Stimulated activated CD4-positive, alpha-beta T cell treated with anti-CD3 and anti-CD28 coated beads, Interleukin-15, amount 100 ng/mL, for 1 hour (primary cell): ENCODE measurements at places on chromosomes 5 and 9.

GRCh38 chr5:65742565-65743231 lies 20.7 kb downstream of the NLN start:
- DNase-seq: no peak

- DNase-seq: no peak
Measured at GRCh38 chr5:176406436-176407052, 9.8 kb downstream of the CLTB start.

DNA sequence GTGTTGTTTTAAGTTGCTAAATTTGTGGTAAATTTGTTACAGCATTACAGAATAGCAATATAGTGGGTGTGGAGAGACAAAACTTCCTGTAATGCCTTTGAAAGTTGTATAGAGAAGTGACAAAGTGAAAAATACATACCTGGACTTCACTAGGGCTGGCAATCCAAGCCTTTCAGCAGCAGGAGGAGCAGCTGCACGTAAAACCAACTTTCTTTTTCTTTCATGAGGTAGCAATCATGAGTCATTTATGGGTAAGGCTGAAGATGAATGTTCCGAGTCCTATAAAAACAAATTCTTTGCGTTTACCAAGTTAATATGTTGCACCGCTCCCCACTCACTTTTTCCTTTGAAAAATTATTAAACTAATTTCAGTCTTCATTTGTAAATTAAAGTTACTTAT lies 1138.2 kb downstream of the TAF11L14 start:
- no peak for DNase-seq

DNA sequence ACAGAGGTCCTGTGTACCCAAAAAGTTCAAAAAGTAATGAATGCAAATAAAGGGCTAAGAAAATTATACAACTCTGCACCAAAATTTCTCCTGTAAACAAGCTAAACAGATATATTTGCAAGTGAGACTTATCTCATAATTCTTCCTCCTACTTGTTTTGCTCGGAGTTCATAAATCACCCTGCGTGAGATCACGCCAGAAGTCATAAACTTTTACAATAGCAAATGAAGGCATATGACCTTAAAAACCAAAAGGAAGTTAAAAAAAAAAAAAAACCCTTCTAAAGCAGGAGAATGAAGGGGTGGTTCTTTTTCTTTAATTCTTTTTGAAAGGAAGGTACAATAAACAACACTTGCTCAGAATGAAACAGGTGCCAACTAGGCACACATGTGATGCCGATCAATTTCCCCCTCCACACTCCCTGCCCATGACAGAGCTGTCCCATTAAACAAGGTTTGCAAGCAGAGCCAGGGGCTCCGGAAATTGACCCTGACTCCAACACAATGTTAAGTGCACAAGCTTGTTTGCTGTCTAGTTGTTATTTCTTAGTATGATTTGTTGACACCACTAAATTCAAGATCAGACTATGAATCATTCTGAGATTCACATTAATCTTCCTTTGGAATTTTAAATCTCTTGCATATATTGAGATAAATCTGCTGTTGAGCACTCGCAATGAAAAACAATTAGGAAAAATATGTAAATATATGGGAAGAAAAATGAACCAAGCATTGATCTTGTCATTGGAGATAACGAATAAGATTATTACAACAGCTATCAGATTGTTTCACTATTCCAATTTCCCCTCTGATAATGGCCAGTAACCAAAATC lies 46.3 kb downstream of the DROSHA start:
- DNase-seq: no peak

GRCh38 chr9:137070906-137071275 lies 534 bp upstream of the SAPCD2 start:
- no peak for DNase-seq

GRCh38 chr5:31382051-31382878 lies 149.6 kb downstream of the DROSHA start:
- no peak for DNase-seq

DNA sequence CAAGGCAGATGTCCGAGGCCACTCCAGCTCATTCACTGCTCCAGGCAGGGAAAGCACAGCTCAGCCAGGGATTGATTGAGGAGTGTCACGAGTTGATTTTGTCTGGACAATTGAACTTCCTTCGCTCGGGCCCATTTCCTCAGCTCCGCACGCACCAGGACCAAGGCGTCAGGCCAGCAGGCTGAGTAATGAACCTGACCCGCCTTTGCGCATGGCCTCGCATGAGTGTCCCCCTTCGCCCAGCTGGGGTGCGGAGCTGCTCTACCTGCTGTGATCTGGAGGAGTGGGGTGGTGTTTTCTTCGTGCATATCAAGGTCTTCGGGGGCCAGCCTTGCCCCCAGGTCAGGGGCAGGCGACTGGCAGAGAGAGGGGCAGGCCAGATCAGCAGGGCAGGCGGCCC lies 44.0 kb downstream of the VAV2 start:
- no peak for DNase-seq

DNA sequence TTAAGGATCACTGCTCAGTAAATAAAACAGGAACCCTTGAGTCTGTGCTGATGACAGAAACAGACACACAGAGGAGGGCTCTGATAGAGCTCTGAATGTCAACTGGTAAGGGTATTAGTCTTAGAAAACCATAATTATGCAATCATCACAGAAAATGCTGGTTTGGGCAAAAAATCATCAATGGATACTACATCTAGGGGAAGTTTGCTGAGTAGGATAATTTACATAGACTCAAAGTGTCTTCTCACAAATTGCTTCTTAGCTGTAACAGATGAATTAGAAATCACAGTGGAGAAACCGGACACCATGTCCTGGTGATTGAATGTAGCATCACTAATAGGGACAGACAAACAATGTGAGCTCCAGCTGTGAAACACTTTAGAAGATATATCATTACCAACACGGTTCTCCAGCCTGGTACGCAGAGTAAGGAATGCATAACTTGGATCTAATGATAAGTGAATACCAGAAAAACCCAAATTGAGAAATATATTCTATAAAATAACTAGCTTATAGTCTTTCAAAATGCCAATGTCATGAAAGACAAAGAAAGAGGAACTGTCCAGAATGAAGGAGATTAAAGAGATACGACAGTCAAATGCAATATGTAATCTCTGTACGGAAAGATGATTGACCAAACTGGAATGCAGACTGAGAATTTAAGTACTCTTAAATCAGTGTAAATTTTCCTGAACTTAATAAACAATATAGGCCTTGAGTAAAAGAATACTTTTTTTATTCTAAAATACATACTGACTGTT lies 17.3 kb downstream of the CHD1 start:
- no peak for DNase-seq

GRCh38 chr9:83208065-83208850 lies 145.3 kb upstream of the RASEF start:
- no peak for DNase-seq

DNA sequence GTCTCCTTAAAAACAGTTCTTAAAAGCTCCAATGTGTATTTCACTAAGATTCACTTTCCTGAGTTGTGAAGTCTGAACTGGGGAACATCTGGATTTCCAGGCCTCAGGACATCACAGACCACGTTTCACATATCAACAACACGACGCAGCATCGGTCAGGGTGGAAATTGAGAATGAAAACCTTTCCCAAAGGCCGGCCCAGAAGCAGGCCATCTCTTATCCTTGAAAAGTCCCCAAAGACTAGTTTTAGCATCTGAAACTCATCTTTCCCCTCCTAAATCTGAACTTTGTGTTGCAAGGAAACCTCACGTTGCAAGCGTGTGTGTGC lies 96.4 kb upstream of the COL5A1 start:
- DNase-seq: no peak

- no peak for DNase-seq
Measured at GRCh38 chr5:167850911-167851310, 440.5 kb upstream of the WWC1 start.

DNA sequence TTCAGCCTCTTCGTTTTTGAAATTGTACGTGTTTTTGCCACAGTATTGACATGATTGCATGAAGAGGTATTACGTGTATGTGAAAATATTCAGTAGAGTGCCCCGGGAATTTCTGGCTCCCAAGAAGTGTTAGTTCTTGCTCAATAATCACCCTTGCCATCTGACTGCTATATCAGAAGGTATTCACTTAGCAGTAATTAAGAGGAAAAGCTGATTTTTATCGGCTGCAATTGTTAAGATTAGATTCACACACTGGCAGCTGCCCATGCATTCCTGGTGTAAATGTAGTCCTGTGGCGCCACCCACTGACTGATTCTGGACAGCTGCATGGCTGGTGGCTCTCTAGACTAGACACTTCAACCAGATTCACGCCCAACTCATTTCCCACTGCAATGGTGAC lies 440.1 kb upstream of the ADAMTS16 start:
- DNase-seq: no peak

- no peak for DNase-seq
Measured at GRCh38 chr9:135641047-135641446, 1.7 kb upstream of the GLT6D1 start.

GRCh38 chr5:999032-999501 lies 9.5 kb upstream of the NKD2 start:
- no peak for DNase-seq

- no peak for DNase-seq
Measured at GRCh38 chr5:149355688-149356087, 2.2 kb upstream of the PCYOX1L start.

DNA sequence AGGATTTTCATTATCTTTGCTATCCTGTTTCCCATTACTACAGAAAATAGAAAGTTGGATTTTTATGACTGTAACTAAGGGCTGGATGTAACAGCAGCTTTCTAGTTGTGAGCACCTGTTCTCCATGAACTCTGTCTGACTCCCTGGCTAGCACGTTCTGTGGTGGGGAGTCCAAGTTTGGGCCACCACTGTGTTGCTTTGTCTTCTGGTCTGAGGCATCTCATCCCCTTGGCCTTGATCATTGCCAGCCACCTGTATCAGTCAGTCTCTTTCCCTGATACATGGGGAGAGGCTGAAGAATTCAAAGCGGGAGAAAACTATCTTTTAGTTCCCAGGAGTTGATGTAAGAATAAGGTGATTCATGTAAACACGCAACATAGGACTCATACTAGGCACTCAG lies 33.4 kb downstream of the WDR70 start:
- DNase-seq: no peak

DNA sequence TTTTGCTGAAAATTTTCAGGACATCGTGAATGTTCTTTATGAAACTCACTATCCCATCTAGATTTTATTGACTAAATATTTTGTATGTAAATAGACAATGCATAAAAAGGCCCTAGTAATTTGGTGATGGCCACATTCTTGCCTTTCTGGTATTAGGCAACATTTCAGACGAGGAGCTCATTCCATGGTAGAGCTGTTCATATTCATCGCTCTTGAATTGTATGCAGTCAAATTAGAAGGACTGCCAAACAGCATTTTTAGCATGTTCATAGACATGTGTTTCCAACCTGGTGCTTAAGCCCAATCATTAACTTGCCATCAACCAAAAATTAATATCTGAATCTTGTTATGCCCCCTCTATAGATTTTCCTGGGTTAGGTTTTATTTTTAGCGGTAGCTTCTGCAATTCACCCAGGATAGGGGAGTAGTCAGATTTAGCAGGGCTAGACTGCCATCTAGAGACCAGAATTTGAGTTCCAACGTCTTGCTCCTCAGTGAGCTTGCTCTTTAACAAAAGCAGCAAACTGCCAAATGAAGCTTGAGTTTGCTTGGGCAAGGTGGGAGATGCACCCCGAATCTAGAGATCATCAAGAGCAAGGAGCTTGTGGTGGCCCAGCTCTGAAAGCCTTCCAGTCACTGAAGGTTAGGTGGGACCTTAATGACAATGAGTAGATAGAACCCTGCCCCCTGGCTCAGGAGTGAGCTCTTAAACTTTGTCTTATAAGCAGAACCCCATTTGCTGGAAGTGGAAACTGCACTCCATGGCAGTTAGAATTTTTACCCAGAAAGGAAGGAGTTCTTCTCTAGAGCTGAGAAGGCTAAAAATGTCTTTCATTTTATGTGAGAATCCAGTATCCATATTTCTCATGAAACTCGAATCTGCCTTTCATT lies 456.2 kb downstream of the RASEF start:
- no peak for DNase-seq

DNA sequence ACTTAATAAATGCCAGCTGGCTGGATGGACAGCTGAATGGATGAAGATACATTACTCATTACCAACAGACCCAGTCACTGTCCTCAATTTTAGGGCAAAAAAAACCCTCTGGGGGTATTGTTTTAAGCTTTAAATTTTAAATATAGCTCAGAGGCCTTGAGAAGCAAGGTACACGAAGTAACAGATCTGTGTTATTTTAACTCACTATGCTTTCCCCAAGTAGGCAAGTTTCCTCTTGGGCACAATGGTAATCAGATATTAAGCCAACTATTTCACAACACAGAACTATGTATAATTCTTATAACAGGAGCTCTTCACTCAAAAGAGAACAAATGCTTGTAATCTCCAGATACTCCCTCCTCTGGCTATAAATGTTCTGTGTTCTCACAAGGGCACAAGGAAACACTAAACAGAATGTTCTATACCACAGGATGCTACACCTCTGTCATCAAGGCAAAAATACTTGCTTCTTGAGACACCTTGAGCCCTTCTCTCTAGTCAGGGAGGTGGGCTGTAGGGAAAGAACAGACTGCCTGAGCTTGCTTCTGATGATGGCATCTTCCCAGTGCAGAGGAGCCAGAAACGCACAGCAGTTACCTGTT lies 443.8 kb downstream of the SPOCK1 start:
- DNase-seq: no peak

- no peak for DNase-seq
Measured at GRCh38 chr5:38639377-38640358, 83.2 kb upstream of the LIFR start.

DNA sequence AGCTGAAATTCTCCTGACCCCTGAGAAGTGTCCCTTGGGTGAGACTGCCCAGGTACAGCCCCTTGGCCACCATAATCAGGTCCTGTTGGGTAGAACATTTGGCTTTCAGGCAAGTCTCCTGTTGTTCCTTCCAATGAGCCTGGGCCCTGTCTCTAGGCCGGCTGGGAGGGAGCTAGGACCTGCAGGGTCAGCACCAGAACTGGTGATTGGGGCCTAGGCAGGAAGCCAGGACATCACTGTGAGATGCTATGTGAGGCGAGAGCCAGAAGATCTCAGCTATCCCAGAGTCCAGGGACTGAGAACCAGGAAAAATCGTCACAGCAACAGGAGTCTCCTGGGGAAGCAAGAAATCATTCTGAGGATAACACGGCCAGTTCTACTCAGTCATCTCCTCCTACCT lies 51.5 kb downstream of the PCDH1 start:
- DNase-seq: no peak

DNA sequence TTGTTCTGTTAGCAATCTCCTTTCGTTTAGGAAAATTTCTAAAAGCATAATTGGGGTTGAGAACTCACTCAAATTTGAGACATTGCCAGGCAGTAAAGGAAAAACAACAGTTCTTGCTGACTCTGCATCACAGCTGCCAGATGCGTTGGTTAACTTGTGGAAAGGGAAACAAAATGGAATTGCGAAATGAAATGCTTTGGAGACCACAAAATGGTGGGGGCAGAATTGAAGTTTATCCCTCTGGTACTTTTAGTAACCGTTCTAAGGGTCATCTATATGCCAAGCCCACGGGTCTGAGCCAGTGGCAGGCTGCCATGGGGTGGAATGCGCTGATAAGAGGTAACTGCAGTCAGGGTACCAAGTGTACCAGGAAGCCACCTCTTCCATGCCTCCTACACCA lies 28.6 kb upstream of the SELENOP start:
- DNase-seq: no peak

- no peak for DNase-seq
Measured at GRCh38 chr5:132797651-132798050, 15.5 kb upstream of the SOWAHA start.

GRCh38 chr5:36054647-36055046 lies 12.0 kb downstream of the UGT3A2 start:
- no peak for DNase-seq

- DNase-seq: no peak
Measured at GRCh38 chr5:17267106-17267505, 49.7 kb downstream of the BASP1 start.
